ENCODE measurements at places on chromosomes 16 and 17.
A peak's percentile ranks its signal among the peaks of the same experiment; 100 is the strongest.

GRCh38 chr16:55479430-55480140 is 587 bp downstream of the MMP2 start:
- no peak for DNase-seq

GRCh38 chr17:59498530-59499307 is 66.7 kb upstream of the DHX40 start:
- DNase-seq = no peak

GRCh38 chr17:10149573-10150399 is 48.6 kb downstream of the GAS7 start:
- DNase-seq = no peak

GRCh38 chr16:54437401-54437800 is 150.8 kb upstream of the IRX3 start:
- no peak for DNase-seq

DNA sequence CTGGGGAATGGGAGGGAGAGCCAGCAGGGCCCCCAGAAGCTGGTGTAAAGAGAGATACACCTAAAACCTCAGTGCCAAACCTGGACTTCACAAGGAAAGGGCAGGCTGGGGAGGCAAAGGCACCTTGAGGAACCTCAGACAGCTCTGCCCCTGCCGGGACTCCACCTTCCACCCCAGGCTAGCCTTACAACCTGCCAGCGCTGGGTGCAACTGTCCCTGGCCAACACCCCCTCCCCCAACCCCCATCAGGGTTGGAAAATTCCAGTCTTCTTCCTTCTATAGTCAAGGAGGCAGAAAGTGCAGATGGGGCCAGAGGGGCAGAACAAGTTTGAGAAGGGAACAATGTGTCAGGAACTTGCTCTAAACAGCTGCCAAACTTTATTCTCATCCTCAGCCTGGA is 2.2 kb downstream of the YBX2 start:
- no peak for DNase-seq

GRCh38 chr17:62998665-62999393 is 32.8 kb downstream of the TANC2 start:
- DNase-seq = no peak

DNA sequence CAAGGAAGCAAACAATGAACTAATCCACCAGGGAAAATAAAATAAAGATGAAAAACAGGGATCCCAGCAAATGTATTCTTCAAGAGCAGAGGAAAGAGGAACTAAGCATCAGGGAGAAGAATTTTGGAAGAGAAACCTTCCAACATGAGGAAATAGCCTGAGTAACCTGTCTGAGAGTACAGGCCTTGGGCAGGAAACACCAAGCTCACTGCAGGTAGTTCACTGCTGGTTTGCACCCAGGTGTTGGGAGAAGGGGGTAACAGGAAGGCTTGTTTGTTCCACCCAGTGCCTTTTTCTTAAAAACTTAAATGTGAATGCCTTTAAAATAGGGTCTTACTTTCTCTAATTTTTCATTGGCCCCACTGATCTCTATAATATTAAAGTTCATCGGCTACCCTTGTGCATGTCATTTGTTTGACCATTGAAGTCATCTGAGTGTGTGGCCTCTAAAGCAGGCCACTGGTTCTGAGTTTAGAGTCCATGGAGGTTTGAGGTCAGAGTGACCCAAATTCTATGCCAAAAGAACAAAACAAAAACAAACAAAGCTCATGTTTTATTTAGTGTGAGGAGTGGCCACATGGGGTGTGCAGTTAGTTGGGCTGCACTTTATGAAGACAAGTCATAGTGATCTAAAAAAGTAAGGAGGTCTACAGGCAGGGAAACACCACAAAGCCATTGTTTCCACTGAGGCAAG is 62.9 kb upstream of the COX10 start:
- DNase-seq = no peak

- DNase-seq = no peak
Observed at GRCh38 chr17:7318121-7318860, 3.1 kb upstream of the GPS2 start.

DNA sequence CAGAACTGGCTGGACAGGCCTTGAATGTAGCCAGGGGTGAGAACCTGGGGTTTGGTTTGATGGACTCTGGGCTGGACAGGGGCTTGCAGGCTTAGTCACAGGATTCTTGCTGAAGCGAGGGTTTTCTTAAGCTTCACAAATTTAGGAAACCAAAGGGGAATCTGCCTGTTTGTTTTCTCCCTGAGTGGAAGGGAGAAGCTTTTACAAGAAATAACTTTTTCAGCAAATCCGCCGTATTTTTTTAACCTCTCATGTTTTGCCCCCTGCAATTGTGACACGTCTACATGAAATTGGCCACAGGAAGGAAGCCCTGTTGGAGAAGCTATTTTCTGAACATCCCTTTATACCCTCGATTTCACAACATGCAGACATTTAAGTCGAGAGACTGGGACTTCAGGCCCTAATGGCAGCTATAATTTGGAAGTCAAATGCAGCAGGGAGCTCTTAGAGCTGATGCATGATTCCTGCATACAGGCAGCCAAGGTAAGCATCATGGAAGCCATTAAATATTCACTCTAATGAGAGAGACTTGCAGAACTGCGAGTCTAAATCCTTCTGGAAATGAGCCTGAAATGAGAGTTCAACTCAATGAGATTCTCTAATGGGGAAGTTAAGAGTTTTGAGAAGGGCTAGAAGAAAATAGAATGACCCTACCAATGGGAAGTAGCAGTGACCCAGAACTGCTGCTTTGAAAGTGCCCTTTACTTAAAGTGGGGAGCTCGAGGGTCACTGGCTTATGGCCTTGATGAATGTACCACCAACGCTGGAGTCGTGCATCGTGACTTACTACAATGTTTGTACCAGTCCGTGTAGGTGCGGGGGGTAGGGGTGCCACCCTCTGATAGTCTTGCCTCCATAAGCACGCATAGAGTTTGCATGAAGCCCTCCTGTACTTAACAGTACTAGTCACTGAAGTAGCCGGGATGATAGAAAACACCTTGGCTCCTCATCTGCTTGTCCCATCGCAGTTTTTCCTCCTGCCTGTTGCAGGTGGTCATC is 45.1 kb upstream of the IRF8 start:
- no peak for DNase-seq

DNA sequence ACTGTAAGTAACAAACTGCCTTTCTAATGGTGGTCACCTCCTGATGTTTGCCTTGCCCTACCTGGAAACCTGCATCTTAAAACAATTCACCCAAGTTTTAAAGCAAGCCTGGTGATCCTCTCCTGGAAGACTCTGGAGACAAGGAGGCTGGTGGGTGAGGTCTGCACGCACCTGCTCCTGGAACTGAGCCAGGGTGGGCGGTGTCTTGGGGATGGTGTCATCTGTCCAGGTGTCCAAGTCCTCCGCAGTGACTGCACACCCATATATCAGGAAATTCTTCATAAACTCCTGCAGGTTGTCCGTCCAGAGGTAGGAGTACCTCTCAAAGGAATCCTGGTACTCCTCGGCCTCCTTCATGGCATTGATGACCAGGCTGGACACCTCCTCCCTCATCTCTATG is 44.9 kb downstream of the DNAH17 start:
- DNase-seq = peak; percentile 48

- DNase-seq = no peak
Observed at GRCh38 chr16:89343501-89344457, 126.3 kb downstream of the ZNF778 start.

DNA sequence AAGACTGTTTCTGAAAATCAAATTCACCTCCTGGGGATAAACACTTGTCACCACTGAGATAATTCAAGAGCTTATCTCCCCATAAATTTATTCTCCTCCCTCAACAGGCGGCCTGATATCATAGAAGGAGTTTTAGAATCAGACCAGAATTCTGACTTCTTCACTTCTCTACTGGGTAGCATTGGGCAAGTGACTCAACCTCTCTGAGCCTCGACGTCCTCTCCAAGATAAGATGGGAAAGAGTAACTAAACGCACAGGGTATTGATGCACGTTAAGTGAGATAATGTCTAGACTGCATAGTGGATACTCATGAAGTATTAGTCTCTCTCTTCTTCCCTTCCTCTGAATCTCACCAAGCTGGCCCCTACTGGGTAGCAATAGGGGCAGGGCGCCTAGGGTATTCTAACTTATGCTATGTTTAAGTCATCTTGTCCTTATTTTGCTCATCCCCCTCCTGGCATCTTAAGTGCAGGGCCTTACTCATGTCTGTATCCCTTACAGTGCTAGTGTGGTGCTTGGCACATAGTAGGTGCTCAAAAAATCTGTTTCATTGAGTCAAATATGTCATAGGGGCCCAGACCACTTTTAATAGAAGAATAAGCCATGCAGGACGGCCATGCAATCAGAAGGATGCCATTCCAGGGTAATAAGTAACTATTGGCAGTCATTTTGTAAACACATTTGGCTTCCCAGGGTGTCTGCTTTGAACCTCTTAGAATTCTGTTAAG is 476.4 kb upstream of the CCL2 start:
- DNase-seq = no peak

- DNase-seq = no peak
Observed at GRCh38 chr17:2695961-2696760, 15.4 kb downstream of the CLUH start.

- no peak for DNase-seq
Observed at GRCh38 chr17:19275457-19276127, 38.4 kb downstream of the EPN2 start.

DNA sequence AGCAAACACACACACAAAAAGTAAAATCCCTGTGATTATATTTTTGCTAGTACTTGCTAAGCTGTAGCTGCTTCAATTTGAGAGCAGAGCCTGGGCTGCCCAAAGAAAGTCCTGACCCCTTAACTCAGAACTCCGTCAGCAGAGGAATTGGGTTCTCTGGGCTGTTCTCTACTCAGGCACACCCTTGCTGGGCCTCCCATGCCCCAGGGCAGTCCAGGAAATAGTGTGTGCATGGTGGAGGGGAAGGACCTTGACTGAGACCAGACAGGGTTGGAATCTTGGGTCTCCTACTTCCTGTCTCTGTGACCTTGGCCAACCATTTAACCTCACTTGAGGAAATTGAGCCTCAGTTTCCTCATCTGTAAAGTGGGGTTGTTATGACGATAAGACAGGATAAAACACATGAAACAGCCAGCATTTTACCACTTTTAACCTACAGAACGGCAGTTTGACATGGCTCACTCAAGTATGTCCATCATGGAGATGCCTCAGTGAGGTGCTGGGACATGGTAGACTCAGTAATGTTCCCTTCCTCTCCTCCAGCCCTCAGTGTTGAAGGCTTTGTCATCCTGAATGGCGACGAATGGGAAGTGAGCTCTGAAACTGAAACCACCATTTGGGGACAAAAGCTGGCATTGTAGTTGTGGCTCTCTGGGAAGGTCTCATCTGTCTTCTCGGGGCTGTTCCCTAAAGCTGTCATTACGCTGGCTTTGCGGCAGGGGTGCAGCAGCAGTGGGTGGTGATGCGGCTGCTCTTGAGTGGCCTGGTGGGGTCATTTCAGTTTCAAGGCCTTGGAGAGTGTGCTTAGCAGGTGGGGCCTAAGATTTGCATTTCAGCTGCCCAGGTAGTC is 74.9 kb downstream of the CMIP start:
- no peak for DNase-seq

- peak; percentile 67 for DNase-seq
Observed at GRCh38 chr17:78133971-78134898, 3.7 kb downstream of the TMC8 start.

DNA sequence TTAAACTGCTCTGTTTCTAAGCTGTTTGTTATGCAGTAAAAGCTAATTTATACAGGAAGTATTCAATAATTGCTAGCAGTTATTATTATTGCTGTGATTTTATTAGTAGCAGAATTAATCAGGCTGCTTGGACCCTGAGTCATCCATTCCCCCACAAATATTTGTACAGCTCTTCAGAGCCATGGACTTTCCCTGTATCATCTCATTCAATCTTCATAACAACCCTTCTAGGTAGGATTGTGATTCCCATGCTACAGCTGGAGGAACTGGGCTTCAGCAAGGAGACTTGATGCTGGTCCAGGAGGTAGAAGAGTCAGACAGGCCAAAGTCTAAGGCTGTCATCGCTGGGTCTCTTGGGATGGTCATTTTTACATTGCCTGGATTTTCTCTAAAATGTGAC is 208.3 kb downstream of the C16orf95 start:
- DNase-seq = no peak

GRCh38 chr17:6489016-6489550 is 44.8 kb downstream of the PIMREG start:
- no peak for DNase-seq

DNA sequence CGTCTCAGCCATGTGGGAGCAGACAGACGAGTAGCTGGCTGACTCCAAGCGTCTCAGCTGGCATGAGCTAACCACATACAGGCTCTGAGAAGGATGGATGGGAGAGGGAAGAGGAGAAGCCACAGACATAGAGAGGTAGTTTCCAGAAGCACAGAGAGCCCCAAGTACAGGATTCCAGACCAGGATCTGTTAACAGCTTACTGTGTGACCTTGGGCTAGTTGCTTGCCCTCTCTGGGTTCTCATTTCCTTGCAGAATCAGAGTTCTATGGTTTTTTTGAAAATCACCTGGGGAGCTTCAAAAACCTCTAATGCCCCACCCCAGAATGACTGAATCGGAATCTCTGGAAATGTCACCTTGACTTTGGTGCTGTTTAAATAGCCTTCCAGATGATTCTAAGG is 60.2 kb downstream of the ABCC6 start:
- no peak for DNase-seq

GRCh38 chr16:30757316-30757715 is 4.5 kb downstream of the CFAP119 start:
- no peak for DNase-seq

DNA sequence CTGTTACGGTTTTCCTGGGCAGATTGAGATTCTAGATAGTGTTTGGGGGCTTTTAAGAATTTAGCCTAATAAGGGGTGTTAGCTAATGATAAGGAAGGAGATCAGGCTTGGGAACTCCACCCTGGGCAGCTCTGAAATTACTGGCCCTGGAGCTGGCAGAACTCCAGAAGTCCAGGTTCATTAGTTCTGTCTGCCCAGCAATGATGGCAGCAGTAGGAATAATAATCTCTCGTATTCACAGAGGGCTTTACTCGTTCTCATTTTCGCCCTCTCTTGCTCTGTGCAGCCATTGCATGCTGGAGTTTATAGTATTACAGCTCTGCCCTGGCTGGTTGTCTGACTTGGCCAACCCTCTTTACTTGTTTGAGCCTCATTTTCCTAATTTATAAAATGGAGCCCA is 216.0 kb downstream of the HAPSTR1 start:
- DNase-seq = no peak

GRCh38 chr16:18582902-18583301 is 21.0 kb upstream of the NOMO2 start:
- no peak for DNase-seq

DNA sequence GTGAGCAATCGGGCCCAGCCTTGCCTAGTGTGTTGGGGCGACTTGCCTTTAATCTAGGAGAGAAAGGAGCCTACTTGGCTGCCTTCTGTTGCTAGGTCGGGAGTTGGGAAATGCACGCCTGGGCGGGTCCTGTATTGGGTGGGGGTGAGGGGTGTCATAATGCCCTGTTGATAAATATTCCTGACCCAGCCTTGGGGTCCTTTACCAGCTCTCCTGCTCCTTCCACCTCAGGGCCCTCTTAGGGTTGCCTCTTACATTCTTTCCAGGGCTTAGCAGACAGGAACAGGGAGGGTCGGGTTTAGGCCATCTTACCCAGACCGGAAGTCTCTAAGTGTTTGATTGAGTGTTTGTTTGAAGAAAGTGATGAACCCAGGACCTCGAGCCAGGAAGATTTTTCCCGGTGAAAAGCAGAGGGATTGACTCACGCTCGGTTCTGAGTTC is 112.9 kb downstream of the SEC14L1 start:
- no peak for DNase-seq

- no peak for DNase-seq
Observed at GRCh38 chr16:48963901-48964615, 317.6 kb downstream of the CBLN1 start.

Data from NCI-H510A (cell line).